Stimulated activated naive B cell treated with anti-CD40 and anti-IgM and Interleukin-4, amounts not matched to agents 10 μg/mL and 1 μg/mL and 100 μg/mL, for 72 hours (primary cell): ENCODE measurements at places on chromosomes 7 and 10.

GRCh38 chr10:101694674-101695403, at the start of gene FBXW4:
FBXW4 (minus strand) TSS chr10:101695170; CDS start chr10:101695105, 65 bp downstream.
- H3K27me3 ChIP-seq: no peaks in the 10 kb centered on the region
- DNase-seq: peak; percentile 67
- H3K36me3 ChIP-seq: peaks cover 13% of the 10 kb centered on the region
- peaks cover 35% of the 10 kb centered on the region for H3K4me1 ChIP-seq
- peak within 1 kb of the TSS; percentile 96 for H3K4me3 ChIP-seq

DNA sequence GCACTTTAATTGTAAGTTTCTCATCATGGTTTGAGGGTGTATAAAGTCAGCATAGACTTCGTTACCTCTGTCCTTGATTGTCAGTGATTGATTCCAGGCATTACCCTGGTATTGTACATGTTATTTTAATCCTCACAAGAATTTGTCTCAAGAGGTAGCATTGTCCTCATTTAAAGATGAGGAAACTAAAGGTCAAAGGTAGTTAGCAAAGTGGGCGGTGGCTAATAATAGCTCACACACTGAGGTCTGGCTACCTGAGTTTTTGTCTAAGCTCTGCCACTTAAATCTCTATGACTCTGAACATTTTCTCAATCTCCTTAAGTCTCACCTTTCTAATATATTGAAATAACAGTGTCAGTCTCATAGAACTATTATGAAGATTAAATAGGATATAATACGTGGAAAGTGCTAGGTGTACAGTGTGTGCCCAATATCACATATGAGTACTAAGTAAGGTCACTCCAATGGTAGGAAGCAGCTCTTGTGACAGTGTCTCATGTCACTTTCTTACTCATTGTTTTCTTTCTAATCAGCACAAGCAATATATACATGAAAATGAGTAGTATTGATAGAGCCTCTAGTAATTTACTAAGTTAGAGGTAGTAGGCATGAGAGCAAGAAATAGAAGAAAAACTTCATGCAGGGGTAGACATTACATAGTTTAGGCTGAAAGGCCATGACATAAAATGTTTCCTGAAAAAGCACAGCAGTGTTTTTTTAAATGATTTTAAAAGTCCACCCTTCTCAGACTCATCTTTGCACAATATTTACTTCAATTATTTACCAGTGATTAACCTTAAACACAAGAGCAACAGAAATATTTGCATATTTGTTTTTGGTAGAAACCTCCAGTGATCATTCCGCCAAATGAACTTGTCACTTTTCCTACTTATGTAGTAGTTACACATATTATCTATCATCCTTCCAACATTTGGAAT, 21.0 kb downstream of the AHR start:
- no peak overlapping the region for H3K27ac ChIP-seq
- DNase-seq: no peak
- H3K4me1 ChIP-seq: peaks cover 7% of the 10 kb centered on the region
- H3K27me3 ChIP-seq: no peaks in the 10 kb centered on the region

DNA sequence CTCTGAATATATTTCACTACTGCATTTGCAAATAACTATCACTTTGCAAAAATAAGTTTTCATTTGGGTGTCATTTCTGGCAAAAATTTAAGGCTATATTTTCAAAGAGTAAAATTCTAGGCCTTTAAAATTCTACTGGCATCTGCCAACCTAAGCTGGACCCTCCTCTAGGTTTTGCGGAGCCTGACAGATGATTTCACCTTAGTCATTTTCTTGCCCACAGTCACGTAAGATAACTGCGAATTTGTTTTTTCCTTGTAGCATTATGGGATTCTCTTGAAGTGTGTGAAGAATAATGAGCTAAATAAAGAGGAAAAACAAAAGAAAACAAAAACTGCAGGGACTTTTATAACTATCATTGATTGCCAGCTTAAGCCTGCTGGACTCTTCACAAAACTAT, 7.8 kb downstream of the MEOX2 start:
- H3K27ac ChIP-seq: no peak overlapping the region
- no peaks in the 10 kb centered on the region for H3K27me3 ChIP-seq
- H3K36me3 ChIP-seq: no peaks in the 10 kb centered on the region
- H3K4me3 ChIP-seq: no peak overlapping the region

- peaks cover 10% of the 10 kb centered on the region for H3K27me3 ChIP-seq
- H3K27ac ChIP-seq: no peak overlapping the region
- H3K4me3 ChIP-seq: no peak overlapping the region
- no peak for DNase-seq
Measured at GRCh38 chr7:26087321-26088091, 64.5 kb upstream of the NFE2L3 start.

- no peaks in the 10 kb centered on the region for H3K36me3 ChIP-seq
- H3K4me1 ChIP-seq: no peaks in the 10 kb centered on the region
- H3K27me3 ChIP-seq: no peaks in the 10 kb centered on the region
- H3K27ac ChIP-seq: no peak overlapping the region
Measured at GRCh38 chr7:157650131-157650631, 313.4 kb downstream of the DNAJB6 start.

- H3K27ac ChIP-seq: no peak overlapping the region
- H3K27me3 ChIP-seq: peaks cover 42% of the 10 kb centered on the region
- H3K36me3 ChIP-seq: no peaks in the 10 kb centered on the region
- peaks cover 10% of the 10 kb centered on the region for H3K4me1 ChIP-seq
- H3K4me3 ChIP-seq: no peak overlapping the region
- DNase-seq: no peak
Measured at GRCh38 chr10:125163803-125164202, 3.4 kb upstream of the CTBP2 start.

DNA sequence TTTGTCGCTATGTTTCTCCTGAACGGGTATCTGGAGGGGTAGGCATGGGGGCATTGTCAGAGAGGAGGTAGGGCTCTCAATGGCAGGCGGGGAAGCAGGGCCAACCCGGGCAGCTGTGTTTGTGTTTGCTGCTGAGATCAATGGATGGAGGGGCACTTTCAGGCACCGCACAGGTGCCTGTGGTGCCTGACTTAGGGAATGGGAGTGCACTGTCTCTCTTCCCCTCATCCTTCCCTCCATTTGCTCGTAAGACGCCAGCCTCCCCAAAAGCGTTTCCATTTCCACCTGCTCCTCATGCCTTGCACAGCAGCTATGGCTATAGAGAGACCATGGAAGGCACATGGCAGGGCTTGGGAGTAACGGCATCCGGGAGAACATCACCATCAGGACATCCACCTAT, 615.9 kb upstream of the FOXK1 start:
- no peak for DNase-seq
- H3K27ac ChIP-seq: no peak overlapping the region
- H3K4me1 ChIP-seq: peaks cover 15% of the 10 kb centered on the region

GRCh38 chr7:73364006-73364728, 36.2 kb downstream of the FKBP6 start:
- DNase-seq: no peak
- H3K27ac ChIP-seq: no peak overlapping the region
- H3K36me3 ChIP-seq: no peaks in the 10 kb centered on the region
- peaks cover 31% of the 10 kb centered on the region for H3K4me1 ChIP-seq
- H3K4me3 ChIP-seq: no peak overlapping the region
- peaks cover 13% of the 10 kb centered on the region for H3K27me3 ChIP-seq

GRCh38 chr10:16581202-16581601, 59.5 kb upstream of the C1QL3 start:
- no peak for DNase-seq
- no peak overlapping the region for H3K27ac ChIP-seq
- H3K4me3 ChIP-seq: no peak overlapping the region
- H3K4me1 ChIP-seq: peaks cover 11% of the 10 kb centered on the region

- H3K36me3 ChIP-seq: no peaks in the 10 kb centered on the region
- no peaks in the 10 kb centered on the region for H3K4me1 ChIP-seq
- DNase-seq: no peak
- no peak overlapping the region for H3K4me3 ChIP-seq
Measured at GRCh38 chr7:80593869-80594586, 44.4 kb upstream of the CD36 start.

DNA sequence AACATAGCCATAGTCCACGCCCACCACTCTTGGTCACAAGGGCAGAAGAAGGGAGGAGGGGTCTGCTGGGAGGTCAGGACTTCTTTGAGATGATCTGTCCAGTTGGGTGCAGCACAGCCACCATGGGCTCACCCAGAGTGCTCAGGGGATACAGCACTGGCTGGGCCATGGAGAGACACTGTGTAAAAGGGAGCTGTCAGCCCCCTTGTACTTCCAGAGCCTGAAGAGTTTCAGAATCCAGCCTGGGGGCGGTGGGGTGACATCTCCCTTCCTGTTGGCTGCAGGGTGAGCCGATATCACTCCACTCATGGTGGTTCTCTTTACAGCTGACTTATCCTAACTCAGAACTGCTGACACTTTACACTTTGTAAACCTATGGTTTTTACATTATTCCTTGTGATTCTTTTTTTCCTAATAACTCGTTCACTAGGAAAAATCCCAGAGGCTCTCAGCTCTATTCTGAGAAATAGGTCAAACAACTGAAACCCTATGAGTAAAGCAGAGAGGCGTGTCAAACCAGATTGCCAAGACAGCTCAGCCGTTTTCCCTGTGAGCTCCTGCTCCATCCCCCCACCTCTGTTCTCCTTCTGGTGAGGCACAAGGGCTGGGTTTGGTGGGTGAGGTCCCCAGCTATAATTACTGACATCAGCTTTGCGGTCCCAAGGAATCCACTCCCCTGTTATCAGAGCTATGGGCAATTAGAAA, 3.2 kb upstream of the MRPS24 start:
- no peak for DNase-seq
- peaks cover 25% of the 10 kb centered on the region for H3K36me3 ChIP-seq
- no peaks in the 10 kb centered on the region for H3K27me3 ChIP-seq
- no peak overlapping the region for H3K27ac ChIP-seq
- peaks cover 20% of the 10 kb centered on the region for H3K4me1 ChIP-seq

GRCh38 chr10:101468159-101468558, 114.2 kb downstream of the BTRC start:
- H3K27ac ChIP-seq: no peak overlapping the region
- no peaks in the 10 kb centered on the region for H3K27me3 ChIP-seq
- peaks cover 10% of the 10 kb centered on the region for H3K36me3 ChIP-seq
- peaks cover 16% of the 10 kb centered on the region for H3K4me1 ChIP-seq
- no peak for DNase-seq

GRCh38 chr10:126185676-126186447, 202.4 kb downstream of the ADAM12 start:
- DNase-seq: no peak
- H3K4me1 ChIP-seq: no peaks in the 10 kb centered on the region
- H3K4me3 ChIP-seq: no peak overlapping the region
- H3K27ac ChIP-seq: no peak overlapping the region
- no peaks in the 10 kb centered on the region for H3K36me3 ChIP-seq
- H3K27me3 ChIP-seq: peaks cover 31% of the 10 kb centered on the region

- peaks cover 14% of the 10 kb centered on the region for H3K36me3 ChIP-seq
- no peak overlapping the region for H3K4me3 ChIP-seq
- H3K4me1 ChIP-seq: peaks cover 14% of the 10 kb centered on the region
- H3K27me3 ChIP-seq: no peaks in the 10 kb centered on the region
Measured at GRCh38 chr7:44217852-44218402, 17.1 kb downstream of the YKT6 start.

- H3K27me3 ChIP-seq: peaks cover 3% of the 10 kb centered on the region
- H3K36me3 ChIP-seq: no peaks in the 10 kb centered on the region
- no peaks in the 10 kb centered on the region for H3K4me1 ChIP-seq
- no peak overlapping the region for H3K4me3 ChIP-seq
- H3K27ac ChIP-seq: no peak overlapping the region
Measured at GRCh38 chr10:111835574-111835973, 348.0 kb downstream of the GPAM start.

- no peak overlapping the region for H3K4me3 ChIP-seq
- no peaks in the 10 kb centered on the region for H3K4me1 ChIP-seq
Measured at GRCh38 chr10:78190051-78190825, 156.6 kb downstream of the RPS24 start.

GRCh38 chr7:80054356-80054755, 80.3 kb upstream of the GNAI1 start:
- no peak for DNase-seq
- no peak overlapping the region for H3K27ac ChIP-seq
- H3K4me3 ChIP-seq: no peak overlapping the region
- H3K27me3 ChIP-seq: no peaks in the 10 kb centered on the region
- no peaks in the 10 kb centered on the region for H3K4me1 ChIP-seq

- no peak for DNase-seq
- H3K4me3 ChIP-seq: no peak overlapping the region
- peaks cover 34% of the 10 kb centered on the region for H3K36me3 ChIP-seq
- H3K4me1 ChIP-seq: peaks cover 3% of the 10 kb centered on the region
- no peaks in the 10 kb centered on the region for H3K27me3 ChIP-seq
Measured at GRCh38 chr10:112816033-112816430, 134.0 kb upstream of the TCF7L2 start.

GRCh38 chr10:56653289-56653688, 292.2 kb upstream of the ZWINT start:
- no peaks in the 10 kb centered on the region for H3K4me1 ChIP-seq
- H3K36me3 ChIP-seq: no peaks in the 10 kb centered on the region
- no peak for DNase-seq
- H3K27me3 ChIP-seq: no peaks in the 10 kb centered on the region
- H3K4me3 ChIP-seq: no peak overlapping the region

- no peak overlapping the region for H3K27ac ChIP-seq
- no peak overlapping the region for H3K4me3 ChIP-seq
- peaks cover 44% of the 10 kb centered on the region for H3K36me3 ChIP-seq
- H3K4me1 ChIP-seq: peaks cover 44% of the 10 kb centered on the region
Measured at GRCh38 chr7:92769394-92769699, 67.0 kb downstream of the CDK6 start.

DNA sequence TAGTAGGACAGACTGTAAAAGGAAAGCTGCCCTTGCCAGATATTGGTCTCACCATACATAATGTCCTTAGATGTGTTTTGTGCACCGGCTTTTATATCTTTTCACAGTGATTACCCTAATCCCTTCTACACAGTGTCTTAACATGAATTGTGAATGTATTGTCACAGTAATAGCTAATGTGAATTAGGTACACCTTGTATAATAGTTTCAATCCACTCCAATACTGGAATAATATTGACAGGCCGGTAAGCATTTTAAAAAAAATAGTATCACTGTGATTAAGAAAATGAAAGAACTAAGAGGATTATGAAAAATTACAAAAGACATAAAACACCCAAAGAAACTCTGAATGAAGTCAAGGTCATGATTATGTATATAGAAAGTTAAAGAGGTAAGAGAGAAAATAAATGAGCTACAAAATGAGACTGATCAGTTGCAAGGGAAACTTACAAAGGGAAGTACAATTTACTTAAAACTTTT, 420.9 kb downstream of the PLXDC2 start:
- no peaks in the 10 kb centered on the region for H3K27me3 ChIP-seq
- no peak for DNase-seq
- no peak overlapping the region for H3K4me3 ChIP-seq
- H3K27ac ChIP-seq: no peak overlapping the region

DNA sequence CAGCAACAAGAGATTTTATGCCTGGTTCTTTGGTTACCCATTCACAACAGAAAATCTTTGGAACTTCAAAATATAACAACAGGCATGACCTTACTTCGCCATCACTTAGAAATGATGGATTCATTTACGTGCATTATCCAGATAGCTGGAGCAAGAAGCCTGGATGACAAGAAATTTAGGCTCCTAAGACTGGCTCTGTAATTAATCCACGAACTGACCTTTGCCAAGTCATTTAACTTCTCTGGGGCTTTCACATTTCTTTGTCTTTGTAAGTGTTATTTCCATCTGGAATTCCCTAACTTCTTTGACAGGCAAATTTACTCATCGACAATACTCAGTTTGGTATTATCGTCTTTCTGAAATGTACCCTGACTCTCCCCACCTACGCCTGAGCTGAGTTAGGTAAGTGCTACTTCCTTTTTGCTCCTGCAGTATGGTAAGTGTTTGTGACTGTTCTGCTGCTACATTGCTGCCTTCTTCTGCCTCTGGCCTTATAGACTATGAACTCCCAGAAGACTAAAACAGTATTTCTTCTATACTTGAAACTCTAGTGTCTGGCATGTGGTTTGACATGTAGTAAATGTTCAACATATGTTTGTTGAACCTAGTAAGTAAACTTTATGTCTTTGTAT, 5.5 kb upstream of the MDFIC start:
- H3K27ac ChIP-seq: peak overlapping the region; percentile 99
- peaks cover 63% of the 10 kb centered on the region for H3K4me1 ChIP-seq
- H3K4me3 ChIP-seq: peak overlapping the region; percentile 62
- no peaks in the 10 kb centered on the region for H3K36me3 ChIP-seq
